Naive thymus-derived CD4-positive, alpha-beta T cell (primary cell): ENCODE measurements at places on chromosomes 2 and 18. TPM values are rescaled to one million over a fixed set of nuclear protein-coding genes. Genes with fewer than 3 reads are reported as not detected.

Gene RPRM
- polyA plus RNA-seq = 0.17 TPM

Gene ANKRD53
- polyA plus RNA-seq = not detected

Gene COL4A3
- polyA plus RNA-seq = not detected

Gene CNTNAP5
- polyA plus RNA-seq = not detected

Gene DTNA
- not detected for polyA plus RNA-seq

DNA sequence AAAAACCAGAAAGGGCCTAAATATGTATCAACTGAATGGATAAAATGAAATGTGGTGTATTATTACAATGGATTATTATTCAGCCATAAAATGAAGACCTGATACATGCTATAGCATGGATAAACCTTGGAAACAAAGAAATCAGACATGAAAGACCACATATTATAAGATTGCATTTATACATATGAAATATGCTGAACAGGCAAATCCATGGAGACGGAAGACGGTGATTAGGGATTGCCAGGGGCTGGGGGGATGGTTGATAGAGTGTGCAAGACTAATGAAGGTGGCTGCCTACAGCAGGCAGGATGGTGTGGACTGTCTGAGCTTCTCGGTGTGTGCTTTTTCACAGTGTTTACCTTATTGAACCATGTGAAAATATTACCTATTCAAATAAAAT lies 11.4 kb upstream of the AFG3L2 start:
- no peak for DNase-seq

DNA sequence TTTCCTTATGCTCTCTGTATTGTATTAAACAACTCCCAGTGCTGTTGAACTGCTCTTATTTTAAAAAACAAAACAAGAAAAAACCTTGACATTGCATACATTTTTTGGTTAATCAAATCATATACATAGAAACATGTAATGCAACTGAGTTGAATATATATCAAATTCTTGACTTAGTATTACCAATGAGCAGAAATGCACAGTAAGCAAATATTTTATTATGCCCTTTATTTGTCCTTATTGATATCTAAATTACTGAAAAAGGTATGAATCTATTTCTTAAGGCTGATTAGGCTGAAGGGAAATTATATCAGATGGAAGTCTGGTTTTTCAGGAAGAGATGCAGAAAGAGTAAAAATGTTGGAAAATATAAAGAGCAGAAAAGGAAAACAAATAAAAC lies 6.9 kb upstream of the KDM3A start:
- no peak for DNase-seq

- no peak for DNase-seq
Measured at GRCh38 chr2:150007815-150008430, 420.3 kb upstream of the MMADHC start.

DNA sequence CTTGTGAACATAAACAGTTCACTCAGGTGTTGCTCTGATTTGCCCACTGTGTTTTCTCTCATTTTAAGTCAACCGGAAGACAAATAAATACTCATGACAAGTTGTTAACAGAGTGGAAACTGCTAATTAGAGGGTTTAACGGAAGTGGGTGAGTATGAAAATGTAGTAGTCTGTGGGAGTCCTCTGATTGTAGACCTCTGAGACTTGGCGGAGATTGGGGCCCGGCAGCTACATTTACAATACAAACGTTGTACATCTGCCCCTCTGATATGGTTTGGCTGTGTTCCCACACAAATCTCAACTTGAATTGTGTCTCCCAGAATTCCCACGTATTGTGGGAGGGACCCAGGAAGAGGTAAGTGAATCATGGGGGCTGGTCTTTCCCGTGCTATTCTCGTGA lies 107.3 kb upstream of the FAM98A start:
- no peak for DNase-seq

DNA sequence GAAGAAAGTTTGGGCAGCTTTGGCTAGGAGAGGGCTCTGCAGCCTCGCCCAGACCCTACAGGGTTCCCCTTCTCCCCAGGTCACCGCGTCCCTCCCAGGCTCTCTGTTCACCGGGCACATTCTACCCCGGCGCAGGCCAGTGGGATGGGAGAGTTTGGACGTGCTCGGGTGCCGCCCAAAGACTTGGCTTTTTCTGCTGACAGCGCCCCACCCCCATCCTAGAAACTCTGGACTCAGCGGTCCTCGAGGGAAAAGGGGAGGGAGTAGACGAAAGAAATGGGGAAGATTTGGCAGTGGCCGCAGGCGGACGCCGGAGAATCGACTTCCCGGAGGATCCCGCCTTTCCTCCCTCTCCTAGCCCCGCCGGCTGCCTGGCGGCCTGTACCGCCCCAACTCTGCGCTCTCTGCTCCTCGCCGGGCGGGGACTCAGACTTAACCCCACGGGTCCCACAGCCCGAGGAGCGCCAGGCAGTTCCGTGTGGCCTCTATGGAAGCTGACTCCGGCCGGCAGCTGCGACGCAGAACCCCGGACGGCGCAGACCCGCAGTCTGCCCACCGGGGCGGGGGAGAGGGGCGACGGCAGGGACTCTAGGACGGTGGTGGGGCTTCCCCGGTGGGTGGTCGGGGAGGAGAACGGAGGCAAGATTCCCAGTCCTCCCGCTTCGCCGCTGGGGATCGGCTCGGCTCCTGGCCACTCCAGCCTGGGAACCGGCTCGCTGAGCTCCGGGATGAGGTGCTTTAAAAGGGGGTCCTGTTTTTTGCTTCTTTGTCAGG lies 863 bp upstream of the SIX2 start:
- no peak for DNase-seq

DNA sequence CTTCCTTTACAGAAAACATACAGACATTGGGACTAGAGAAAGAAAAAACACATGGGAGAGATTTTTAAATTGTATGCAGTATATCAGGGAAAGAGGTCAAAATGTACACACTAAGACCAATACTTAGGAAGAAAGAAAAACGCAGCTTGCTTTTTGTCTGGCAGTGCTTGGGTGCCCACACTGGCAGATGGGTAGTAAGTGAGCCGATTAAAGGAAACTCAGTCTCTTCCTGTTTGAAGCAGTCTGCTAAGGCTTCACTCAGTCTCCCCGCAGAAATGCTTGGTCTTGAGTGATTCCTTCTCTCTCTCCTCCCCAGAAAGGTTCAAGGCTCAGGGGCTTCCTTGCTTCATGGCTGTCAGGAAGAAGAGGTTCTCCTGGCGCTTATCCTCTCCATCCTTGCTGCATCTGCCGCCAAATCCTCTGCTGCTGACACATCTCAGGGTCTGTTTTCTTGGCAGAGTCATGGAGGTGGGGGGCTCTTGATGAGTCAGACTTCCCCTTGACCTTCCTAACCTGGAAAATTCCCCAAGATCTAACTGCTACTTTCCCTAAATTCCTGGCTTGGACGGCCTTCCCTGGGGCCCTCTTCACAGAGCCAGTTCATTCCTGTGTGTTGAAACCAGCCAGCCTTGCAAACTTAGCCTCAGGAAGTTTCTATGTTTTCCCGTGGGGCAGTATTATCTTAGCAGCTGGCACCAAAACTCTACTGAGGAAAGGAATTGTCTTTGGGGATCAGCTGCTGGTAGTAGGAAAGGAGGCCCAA lies 10.5 kb upstream of the TMSB10 start:
- peak; percentile 61 for DNase-seq

DNA sequence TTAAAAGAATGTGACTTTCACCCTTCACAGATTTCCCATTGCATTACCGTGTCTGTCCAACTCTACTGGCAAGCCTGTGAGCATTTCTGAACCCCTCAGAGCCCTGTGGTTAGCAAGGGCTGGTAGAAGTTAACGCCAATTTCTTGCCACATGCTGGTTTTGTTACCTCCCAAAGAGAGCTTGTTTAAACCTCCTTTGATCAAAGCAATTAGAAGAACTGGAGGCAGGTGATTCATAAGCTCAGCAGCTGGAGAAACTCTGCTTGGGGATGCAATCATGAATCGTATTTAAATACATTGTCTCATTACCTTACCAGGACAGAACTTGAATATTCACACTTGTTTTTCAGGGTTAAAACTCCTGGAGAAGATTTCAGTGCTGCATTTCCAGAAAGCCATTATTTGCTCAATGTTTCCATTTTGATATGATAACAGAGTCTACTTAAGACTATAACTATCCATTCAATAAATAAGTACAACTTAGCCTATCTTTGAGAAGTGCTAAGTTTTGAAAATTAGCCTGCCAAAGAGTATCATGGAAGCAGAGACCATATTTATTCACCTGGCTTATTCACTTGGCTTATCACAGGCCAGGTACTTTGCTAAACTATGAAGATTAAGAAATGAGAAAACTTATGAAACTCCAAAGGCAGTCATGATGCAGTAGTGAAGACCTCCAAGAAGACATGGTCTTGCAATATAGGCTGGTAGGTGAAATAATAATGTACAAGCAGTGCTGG lies 292.8 kb downstream of the INSIG2 start:
- DNase-seq = no peak

DNA sequence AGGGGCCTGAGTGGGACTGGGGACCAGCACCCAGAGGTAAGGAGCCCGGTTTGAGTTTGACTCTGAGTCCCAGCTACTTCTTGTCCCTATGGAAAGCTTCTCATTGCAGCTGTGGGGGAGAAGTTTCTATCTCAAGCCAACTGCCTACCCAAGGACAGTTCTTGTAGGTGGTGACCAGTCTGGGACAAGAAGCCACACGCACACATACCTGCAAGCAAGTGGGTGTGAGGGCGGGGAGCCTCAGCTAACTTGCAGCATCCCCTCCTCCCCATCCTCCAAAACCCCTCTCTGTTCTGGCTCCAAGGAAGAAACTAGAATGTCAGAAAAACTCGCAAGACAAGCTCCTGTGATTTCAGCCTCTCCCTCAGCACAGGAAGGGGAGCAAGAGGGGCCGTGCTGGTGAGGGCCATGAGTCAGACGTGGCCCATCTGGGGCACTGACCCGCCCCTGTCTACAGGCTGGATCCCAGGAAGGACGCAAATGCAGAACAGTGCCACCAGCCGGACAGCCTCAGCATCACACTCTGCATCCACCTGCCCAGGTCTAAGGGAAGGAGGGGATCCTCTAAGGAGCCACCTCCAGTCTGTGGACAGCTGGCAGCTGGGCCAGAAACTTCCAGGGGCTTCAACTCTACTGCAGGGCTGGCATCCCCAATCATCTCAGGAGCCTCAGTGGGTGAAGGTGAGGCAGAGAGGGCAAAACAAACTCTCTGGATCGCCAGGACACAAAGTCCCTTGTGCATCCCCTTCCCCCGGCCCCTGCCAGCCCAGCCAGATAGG lies 103.4 kb downstream of the TNS1 start:
- no peak for DNase-seq

GRCh38 chr2:185188656-185189055 lies 549.9 kb upstream of the FSIP2 start:
- no peak for DNase-seq
